ENCODE measurements at places on chromosomes 7 and 10.

DNA sequence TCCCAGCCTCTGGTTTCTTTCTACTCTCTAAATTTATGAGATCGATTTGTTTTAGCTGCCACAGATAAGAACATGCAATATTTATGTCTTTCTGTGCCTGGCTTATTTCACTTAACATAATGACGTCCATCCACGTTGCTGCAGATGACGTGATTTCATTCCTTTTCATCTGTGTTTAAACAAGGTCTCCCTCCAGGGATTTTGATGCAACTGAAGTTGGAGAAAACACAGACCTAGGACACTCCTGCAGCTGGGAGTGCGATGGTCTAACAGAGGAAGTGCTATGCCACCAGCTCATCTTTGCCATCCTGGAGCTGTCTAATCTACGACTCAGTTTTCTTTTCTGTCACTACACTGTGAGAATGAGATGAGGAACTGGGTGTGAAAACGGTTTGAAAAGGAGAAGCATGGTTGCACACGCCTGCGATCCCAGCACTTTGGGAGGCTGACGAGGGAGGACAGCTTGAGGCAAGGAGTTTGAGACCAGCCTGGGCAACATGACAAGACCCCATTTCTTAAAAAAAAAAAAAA is 1.5 kb upstream of the KCTD7 start:
- DNase-seq: no peak

GRCh38 chr7:3089493-3089892 is 45.8 kb upstream of the CARD11 start:
- no peak for DNase-seq

GRCh38 chr7:86745013-86745745 is 101.5 kb downstream of the GRM3 start:
- no peak for DNase-seq

- no peak for DNase-seq
Observed at GRCh38 chr7:132546366-132547127, 29.7 kb downstream of the PLXNA4 start.

DNA sequence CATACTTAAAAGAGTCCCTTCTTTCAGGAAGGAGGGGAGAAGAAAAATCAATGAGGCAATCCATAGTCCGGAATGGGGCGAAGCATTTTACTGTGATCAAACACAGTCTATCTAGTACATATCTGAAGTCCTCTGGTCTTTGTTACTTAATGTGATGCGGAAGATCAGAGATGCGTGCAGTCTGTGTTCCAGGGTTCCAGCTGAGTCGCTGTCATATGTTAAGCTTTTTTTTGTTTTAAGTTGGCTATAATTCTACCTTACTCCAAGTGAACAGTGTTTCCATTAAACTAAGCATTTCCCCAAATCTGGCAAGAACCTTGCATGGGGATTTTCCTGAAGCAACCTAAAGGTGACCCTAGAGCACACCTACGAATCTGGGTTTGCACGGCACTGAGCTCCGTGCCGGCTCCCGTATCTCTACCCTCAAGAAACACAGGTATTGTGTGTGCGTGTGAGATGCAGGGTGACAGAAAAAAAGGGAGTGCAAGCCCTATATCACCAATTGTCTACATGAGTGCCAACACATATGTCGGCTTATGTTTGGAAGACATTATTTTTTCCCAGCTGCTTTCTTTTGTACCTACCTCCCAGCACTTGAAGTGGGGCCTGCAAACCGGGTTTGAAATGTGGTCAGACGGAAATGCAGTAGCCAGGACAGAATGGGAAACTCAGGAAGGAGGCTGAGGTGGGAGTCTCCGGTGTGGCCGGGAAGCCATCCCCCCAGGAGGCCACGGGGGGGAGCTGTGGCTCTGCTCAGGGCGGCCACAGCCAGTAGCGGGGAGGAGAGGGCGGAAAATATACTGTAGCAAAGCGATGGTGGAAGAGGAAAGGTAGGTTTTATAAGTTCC is 435.8 kb upstream of the MGMT start:
- peak; percentile 7 for DNase-seq

- DNase-seq: no peak
Observed at GRCh38 chr10:76667408-76668370, 969.9 kb downstream of the KCNMA1 start.

GRCh38 chr7:132337450-132338080 is 238.7 kb downstream of the PLXNA4 start:
- DNase-seq: no peak

DNA sequence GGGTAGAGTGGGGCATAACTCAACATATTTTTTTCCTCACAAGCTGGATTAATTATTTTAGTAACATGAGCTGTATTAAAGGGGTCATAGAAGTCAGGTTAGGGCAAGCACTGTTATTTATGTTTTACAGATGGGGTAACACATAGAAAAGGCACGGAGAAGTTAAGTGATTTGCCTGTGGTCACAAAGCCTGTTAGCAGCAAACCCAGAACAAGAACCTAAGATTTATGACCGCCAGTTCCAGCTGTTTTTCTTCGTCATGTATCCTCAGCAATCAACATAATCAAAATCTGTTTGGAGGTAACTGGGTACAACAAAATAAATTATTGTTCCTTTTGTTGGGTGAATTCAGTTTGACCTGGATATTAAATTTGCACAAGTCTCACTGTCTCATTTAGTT is 57.2 kb upstream of the BET1 start:
- DNase-seq: no peak

DNA sequence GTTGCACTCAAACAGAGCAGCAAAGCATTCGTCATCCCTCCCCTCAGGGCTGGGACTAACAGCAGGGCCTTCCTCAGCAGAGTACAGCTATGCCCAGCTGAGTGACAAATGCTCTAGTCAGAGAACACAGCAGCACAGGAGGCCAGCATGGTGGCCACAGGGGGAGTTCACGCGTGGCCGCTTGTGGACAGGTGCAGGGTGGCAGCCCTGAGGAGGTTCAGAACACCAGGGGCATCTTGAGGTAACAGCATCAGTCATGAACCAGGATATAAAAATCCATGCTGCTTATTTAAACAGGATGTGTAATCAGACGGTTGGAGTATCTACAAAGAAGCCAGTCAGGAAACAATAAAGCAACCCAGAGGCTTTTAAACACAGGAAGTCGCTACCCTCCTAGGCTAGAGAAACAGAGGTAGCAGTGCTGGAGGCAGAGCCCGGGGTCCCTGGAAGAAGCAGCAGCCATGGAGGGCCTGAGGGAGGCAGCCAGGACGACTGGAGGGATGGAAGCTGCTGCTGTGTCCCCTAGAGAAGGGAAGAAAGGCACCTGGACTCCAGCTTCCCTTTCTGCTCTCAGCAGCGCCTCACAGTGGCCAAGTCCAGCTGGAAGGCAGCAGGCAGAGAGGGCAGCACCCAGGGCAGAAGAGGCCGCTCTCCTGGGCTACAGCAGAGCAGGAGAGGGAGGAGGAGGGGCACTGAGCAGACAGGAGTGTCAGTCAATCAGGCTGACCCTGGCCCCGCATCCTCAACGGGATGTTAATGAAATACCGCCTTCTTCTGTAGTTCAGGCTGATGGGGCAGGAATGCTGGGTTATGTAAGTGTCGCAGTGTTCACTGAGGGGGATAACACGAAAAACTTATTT is 70.8 kb upstream of the UCN3 start:
- peak; percentile 41 for DNase-seq

GRCh38 chr10:127203067-127203466 is 6.7 kb upstream of the INSYN2A start:
- no peak for DNase-seq

DNA sequence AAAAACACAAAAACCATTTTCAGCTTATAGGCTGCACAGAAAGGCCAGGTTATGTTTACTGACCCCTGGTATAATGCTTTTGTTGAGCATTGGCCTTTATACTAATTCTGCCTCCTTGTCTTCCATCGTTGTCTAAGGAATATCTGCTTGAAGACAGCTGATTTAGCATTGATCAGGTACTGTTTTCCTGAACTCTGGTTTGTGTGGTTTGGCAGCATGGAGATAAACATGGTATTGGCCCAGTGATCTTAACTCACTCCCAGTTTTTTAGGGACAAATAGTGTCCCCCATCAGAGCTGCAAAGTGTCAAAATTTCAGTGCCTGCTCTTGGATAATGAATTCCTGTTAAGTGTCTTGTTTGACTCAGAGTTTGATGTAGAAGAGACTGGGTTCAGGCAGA is 100.8 kb downstream of the SND1 start:
- DNase-seq: no peak
